ENCODE measurements at places on chromosomes 13 and 19.

GRCh38 chr19:55443045-55443823 is at the start of gene SHISA7:
SHISA7 (minus strand) TSS chr19:55443300; CDS start chr19:55442863, 437 bp downstream.
- DNase-seq: no peak

GRCh38 chr13:48536621-48537250 is 3.9 kb upstream of the RCBTB2 start:
- no peak for DNase-seq

DNA sequence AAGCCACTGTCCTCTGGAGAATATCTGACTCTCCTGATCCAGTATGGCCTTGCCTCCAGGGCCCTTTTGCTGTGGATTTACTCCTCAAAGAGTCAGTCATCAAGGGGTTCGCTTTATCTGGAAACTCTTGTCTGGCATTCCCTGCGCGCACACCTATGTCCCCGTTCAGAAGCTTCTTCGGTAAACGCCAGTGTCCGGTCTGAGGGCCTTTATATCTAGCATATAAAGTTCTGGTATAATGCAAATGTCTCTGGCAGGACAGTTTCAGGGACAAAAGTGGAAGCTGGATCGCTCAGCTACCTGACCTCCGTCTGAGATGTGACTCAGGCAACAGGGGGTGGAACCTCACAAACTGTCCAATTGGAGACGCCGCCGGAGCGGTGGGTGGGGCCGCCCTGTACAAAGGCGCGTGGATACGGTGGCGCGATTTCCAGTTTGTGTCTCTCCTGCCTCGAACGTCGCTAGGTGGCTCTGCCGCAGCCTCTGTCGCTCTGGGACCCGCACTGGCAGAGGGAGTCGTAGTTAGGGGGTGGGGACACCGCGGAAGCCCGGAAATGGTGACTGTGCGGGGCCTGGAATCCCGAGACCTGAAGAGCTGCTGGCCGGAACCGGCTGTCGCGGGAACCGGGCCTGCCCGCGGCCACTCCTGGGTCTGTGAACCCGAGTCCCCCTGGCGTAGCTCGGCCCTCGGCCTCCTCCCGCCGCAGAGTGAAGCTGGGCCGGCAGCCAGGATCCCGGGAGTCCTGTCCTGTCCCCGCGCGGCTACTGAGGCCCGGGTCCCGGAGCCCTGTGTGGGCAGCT is 10.6 kb upstream of the ZNF709 start:
- peak; percentile 95 for DNase-seq

GRCh38 chr13:87837522-87837921 is 166.4 kb downstream of the SLITRK5 start:
- DNase-seq: no peak

DNA sequence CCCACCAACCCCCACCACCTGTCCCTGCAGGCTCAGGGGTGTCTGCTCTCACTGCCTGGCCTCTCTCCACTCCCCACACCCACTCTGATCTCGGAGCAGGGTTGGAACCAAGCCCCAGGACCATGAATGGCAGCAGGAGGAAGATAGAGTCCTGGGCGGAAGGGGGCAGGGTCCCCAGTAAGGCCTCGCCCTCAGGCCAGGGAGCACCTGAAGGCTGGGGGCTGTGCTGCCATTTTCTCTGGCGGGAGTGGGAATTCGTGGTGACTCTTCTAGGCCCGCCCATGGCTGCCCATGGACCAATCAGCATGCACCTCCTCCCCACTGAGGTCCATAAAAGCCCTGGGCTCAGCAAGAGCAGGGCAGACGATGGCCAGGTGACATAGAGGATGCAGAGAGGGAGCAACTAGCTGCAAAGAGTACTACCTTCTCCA is 25.0 kb downstream of the KBTBD6 start:
- no peak for DNase-seq

DNA sequence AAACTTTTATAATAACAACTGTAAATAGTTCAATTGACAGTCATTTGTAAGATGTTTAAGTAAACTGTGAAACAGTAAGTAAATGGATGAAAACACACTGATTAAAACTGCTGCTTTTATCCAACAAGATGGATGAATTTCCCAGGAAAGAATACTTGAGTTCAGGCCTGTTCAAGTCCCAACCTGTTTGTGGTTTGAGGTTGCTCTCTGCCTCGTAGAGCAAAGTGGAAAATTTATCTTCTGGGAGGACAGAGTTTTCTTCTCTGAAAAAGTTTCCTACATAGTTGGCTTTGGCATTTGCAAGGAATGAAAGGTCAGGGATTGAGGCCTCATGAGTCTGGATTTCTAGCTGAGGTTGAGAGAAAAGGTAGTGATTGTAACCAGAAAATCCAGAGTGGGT is 15.2 kb upstream of the ZNF543 start:
- no peak for DNase-seq

- no peak for DNase-seq
Observed at GRCh38 chr13:30319655-30320054, 12.3 kb upstream of the KATNAL1 start.

DNA sequence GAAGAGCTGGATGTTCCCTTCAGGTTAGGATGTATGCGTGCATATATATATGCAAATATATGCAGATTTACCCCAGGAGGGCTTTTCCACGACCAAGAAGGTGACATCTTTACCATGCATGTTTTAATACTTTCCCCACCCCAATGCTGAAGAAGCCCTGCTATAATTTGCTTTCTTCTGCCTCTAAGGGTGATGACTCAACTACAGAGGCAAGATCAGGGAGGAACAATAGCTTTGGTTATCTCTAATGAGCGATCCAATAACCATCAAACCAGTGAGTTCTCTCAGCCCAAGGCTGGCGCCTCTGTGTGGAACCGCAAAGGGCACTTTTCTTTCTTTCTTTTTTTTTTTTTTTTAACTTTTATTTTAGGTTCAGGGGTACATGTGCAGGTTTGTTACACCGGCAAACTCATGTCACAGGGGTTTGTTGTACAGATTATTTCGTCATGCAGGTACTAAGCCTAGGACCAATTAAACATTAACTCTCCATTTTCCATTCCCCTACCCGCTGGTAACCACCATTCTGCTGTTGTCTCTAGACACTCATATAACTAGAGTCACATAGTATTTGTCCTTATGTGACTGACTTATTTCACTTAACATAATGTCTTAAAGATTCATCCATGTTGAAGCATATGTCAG is 25.7 kb upstream of the UBE2L5 start:
- DNase-seq: peak; percentile 16

DNA sequence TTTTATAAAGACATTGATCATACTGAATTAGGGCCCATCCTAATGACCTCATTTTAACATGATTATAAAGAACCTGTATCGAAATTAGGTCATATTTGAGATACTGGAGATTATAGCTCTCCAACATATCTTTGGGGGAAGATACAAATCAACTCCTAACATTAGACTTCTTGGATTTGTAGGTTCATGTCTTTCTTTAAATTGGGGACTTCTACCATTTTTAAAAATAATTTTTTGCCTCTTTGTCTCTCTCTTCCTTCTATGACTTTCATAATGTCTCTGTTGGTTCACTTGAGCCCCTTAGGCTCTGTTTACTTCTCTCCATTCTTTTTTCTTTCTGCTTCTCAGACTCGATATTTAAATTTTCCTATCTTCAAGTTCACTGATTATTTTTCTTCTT is 57.2 kb downstream of the RNF17 start:
- DNase-seq: no peak

DNA sequence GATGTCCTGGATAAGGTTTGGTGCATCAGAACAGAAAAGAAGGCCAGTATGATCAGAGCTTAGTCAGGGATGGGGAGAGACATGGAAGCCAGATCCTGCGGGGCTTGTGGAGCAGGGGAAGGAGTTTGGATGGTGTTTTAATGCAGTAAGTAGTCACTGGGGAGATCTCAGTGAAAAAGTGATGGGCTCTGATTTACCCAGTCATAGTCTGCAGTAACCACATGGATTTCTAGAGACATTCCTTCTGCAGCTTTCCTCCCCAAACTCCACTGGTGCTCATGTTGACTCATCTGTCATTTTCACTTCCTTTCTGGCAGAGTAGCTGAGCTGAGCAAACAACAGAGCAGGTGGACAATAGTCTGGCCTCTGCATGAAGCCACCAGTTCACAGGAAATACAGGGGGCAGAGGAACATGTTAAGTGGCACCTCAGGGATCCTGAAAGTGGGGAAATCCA is 144.1 kb downstream of the DPF1 start:
- no peak for DNase-seq

DNA sequence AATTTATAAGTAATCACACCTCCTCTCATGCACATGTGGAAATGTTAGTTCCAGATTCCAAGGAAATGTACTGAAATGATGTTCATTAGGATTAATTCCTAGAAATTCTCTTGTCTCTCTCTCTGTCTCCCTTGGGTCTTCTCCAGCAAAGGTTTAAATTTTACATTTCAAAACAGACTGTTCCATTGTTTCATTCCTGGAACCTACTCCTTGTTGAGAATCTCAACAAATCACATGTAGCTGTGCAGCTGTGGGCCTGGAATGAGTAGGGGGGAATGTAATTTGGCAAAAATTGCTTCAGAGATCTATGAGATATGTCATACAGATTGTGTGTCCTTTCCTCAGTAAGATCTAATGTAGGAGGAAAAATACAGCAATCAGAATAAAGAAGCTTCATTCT is 46.2 kb upstream of the RFXAP start:
- DNase-seq: no peak

DNA sequence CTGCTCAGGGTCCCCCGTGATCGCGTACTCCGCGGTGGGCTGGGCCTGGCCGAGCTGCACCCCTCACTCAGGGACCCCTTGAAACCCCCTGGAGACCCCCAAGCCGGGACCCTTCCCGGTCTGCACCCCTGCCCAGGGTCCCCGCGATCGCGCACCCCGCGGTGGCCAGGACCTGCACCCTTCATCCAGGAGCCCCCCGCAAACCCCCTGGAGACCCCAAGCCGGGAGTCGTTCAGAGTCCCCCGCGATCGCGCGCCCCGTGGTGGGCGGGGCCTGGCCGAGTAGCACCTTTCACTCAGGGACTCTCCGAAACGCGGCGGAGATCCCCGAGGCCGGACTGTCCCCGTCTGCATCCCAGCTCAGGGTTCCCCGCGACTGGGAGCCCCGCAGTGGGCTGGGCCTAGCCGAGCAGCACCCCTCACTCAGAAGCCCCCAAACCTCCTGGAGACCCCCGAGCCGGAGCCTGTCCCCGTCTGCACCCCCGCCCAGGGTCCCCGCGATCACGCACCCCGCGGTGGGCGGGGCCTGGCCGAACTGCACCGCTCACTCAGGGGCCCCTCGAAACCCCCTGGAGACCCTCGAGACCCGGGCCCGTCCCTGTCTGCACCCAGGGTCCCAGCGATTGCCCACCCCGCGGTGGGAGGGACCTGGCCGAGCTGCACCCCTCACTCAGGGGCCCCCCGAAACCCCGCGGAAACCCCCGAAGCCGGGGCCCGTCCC is 748 bp downstream of the LMNB2 start:
- peak; percentile 58 for DNase-seq

GRCh38 chr13:113835461-113836270 is 28.2 kb downstream of the GAS6 start:
- no peak for DNase-seq

- no peak for DNase-seq
Observed at GRCh38 chr19:37987356-37988332, 80.6 kb downstream of the SIPA1L3 start.

- no peak for DNase-seq
Observed at GRCh38 chr13:94128430-94128829, 351.1 kb downstream of the DCT start.

GRCh38 chr19:10543420-10544241 is at the start of gene ATG4D:
ATG4D (plus strand) TSS chr19:10543904; CDS start chr19:10544091, 187 bp downstream.
- DNase-seq: peak; percentile 78

- no peak for DNase-seq
Observed at GRCh38 chr13:45178349-45179162, 22.3 kb downstream of the KCTD4 start.

DNA sequence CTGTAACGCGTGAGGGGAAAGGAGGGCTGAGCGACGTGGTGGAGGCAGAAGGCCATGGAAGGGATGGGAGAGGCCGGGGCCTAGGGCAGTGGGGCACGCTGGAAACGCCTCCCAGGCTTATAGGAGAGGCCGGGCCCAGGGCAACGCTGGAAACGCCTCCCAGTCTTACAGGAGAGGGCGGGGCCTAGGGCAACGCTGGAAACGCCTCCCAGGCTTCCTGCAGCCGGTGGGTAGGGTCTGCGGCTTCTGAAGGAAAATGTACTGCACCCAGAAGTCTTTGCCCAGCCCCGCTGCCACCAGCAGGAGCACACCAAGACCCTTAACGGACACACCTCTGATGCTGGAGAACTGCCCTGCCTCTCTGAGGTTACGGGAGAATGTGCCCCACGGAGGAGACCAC is 9.1 kb downstream of the CACTIN start:
- no peak for DNase-seq

DNA sequence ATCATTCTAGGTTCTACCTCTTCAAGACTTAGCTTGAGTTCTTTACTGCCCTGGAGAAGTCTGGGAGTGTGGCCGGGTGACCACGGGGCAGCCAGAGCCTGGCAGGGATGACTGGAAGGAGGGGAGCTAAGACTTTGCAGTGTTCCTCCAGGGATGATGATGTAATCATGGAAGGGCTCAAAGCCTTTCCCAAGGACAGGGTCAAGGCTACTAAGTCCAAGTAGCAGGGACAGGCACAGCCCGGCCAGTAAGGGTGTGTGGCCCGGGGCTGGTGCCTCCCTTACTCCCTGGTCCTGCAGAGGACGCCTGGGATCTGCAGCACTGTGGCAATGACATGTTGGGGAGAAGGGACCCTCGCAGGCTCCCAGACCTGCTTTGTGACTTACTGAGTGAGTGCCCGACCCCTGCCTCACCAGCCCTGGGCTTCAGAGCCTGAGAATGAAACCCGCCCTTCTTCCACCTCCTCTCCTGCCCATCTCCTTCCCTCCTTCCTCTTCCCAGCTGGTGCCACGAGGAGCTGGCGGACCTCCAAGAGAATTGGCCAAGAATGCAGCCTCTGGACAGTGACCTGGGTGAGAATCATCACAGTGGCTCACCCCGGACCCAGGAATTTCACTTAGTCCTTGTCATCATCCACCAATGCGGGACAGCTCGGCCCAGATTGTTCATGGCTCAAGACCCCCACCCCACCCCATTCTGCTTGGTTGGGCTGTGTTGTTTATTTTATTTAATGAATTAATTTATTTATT is 15.6 kb upstream of the FBXO17 start:
- no peak for DNase-seq

DNA sequence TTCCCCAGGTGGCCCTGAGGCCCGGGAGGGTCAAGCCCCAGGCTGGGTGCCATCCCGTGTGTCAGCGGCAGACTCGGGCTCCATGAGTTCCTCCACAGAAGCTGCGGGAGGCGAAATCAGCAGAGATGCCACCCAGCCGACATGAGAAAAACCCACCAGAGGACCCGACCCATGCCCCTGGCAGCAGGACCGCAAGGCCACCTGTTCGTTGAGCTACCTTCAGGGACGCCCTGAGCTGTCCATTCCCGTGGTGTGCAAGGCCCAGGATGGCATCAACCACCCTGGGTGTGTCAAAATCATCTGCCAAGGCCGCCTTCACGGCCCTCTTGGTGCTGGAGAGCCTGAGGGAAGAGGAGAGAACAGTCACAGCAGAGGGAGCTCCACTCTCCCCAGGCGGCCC is 30.4 kb downstream of the NAXD start:
- no peak for DNase-seq

DNA sequence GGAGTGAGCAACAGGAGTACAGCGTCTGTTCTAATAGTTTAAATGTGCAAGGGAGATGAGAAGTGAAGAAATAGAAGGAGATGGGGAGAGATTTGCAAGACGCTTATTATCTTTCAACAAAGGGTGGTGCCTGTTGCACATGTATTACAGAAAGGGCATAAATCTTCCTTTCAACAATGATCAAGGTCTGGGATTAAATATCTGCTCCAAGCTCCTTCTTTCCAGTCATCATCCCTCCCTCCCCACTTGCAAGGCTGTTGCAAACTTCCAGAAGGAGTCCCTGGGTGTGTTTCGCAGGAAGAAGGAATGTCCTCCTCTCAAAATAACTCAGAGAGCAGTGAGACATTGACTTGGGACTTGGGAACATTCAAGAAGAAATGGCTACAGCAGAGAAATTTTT is 63.5 kb upstream of the MYCBP2 start:
- DNase-seq: no peak
